ENCODE measurements at places on chromosomes 5 and 9. TPM values are rescaled to one million over a fixed set of nuclear protein-coding genes. Genes with fewer than 3 reads are reported as not detected.

PITX1 gene
- 0.02 TPM for polyA plus RNA-seq

PRDM9 gene
- polyA plus RNA-seq, result not detected

LPAR1 gene
- 1.2 TPM for polyA plus RNA-seq

SPOCK1 gene
- 0.18 TPM for polyA plus RNA-seq

ADAMTS6 gene
- polyA plus RNA-seq, result 0.26 TPM

GPX8 gene
- polyA plus RNA-seq, result 1.2 TPM

DNA sequence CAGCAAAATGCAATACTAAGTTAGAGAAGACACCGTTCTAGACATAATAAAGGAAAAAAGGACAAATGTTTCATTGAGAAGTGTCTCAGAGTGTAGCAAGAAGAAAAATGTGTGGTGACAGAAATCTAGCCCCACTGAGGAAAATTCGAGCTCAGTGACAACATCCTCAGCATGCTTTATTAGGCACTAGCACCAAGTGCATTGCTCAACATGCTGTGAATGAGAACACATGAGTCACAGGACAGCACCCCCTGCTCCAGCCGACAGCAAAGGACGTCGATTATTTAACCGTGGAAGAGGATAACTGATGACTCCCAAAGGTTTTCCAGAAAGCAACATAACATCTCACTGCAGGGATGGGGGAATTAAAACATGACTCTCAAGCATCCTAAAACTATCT lies 182.7 kb downstream of the GNAQ start:
- no peaks in the 10 kb centered on the region for H3K27me3 ChIP-seq
- DNase-seq, result no peak
- H3K4me1 ChIP-seq, result peaks cover 20% of the 10 kb centered on the region
- no peaks in the 10 kb centered on the region for H3K36me3 ChIP-seq

DNA sequence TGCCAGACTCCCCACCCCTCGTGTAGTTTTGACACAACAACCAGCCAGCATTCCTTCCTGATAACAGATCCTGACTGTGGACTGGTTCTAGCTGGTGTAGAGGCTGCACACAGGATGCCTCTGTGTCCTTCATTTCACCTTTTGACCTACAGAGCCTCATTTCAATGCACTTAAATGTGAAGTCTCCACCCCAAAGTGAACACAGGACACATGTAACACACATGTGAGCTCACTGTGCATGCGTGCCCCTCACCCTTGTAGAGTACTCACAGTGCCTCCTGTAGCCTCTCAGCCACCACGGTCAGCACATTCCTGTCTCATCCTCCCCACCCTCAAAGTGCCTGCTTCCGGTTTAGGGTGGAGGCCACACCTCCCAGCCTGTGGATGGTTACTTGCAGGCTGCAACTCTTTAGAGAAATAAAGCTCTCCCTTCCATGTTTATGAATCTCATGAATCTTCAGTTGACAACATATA lies 11.6 kb upstream of the NKD2 start:
- no peak overlapping the region for H3K4me3 ChIP-seq
- H3K27me3 ChIP-seq, result no peaks in the 10 kb centered on the region
- no peak for DNase-seq
- H3K27ac ChIP-seq, result no peak overlapping the region

- H3K36me3 ChIP-seq, result no peaks in the 10 kb centered on the region
- no peak overlapping the region for H3K27ac ChIP-seq
- no peaks in the 10 kb centered on the region for H3K4me1 ChIP-seq
- no peak for DNase-seq
- no peak overlapping the region for H3K4me3 ChIP-seq
- no peaks in the 10 kb centered on the region for H3K27me3 ChIP-seq
Observed at GRCh38 chr5:2563046-2563445, 188.4 kb downstream of the IRX2 start.

GRCh38 chr5:143521141-143521540 lies 117.7 kb upstream of the NR3C1 start:
- H3K4me1 ChIP-seq, result peaks cover 4% of the 10 kb centered on the region
- no peaks in the 10 kb centered on the region for H3K36me3 ChIP-seq

DNA sequence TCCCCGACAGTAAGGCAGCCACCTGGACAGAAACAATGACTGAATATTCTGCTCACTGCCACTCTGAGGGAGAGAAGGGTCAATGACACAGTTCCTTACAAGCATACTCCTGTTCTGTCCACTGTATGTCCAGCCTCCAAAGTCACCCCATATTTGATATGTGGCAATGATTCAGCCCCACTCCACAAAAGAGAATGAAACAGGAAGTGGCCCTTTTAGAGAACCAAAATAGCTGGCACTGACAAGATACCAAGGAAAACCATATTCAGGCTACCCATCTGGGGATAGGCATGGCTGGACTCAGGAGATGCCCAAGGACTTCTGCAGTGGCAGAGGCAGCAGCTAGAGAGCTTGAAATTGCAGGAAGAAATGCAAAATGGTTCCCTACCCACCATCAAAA lies 12.8 kb upstream of the GFRA3 start:
- H3K36me3 ChIP-seq, result no peaks in the 10 kb centered on the region
- no peak overlapping the region for H3K27ac ChIP-seq
- no peaks in the 10 kb centered on the region for H3K27me3 ChIP-seq
- no peaks in the 10 kb centered on the region for H3K4me1 ChIP-seq

- no peaks in the 10 kb centered on the region for H3K36me3 ChIP-seq
- H3K27ac ChIP-seq, result no peak overlapping the region
- no peak overlapping the region for H3K4me3 ChIP-seq
- no peak for DNase-seq
- H3K4me1 ChIP-seq, result no peaks in the 10 kb centered on the region
Observed at GRCh38 chr9:116377179-116377798, 223.7 kb downstream of the PAPPA start.

DNA sequence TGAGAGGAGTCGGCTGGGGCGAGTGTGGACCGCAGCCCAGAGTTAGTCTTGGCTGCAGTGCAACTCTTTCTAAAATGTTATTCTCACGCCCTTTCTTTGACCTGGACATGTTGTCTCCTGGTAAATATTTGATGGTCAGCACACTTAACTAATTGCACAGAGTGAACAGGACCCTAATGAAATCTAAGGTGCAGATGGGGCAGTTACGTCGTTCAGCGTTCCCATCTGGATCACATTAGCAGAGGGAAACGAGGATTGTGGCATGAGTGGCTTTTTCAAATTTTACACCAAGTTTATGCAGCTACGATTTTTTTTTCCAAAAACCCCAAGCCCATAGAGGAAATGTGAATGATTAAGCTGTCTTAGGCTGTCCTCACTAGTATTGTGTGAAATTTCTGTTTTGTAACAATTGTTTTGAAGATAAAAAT lies 483 bp downstream of the C9orf85 start:
- peak overlapping the region; percentile 97 for H3K4me3 ChIP-seq
- H3K27me3 ChIP-seq, result no peaks in the 10 kb centered on the region
- H3K27ac ChIP-seq, result peak overlapping the region; percentile 88
- peaks cover 16% of the 10 kb centered on the region for H3K4me1 ChIP-seq

DNA sequence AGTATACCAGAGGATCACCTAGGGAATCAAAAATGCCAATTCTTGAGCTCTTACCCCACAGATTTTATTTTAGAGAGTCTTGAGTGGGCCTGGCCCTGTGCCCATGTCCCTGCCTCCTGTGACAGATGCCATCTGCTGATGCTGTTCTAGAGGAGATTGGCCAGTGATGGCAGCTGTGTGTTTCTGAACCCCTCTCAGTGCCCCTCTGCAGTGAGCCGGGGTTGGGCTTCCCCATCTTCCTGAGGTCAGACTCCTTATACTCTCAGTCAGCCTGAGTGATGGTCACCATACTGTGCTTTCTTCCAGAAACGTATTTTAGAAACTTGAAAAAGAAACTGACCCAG lies 6.1 kb downstream of the PTCD2 start:
- no peak overlapping the region for H3K27ac ChIP-seq
- no peaks in the 10 kb centered on the region for H3K4me1 ChIP-seq
- peaks cover 41% of the 10 kb centered on the region for H3K36me3 ChIP-seq
- DNase-seq, result no peak
- no peak overlapping the region for H3K4me3 ChIP-seq
- no peaks in the 10 kb centered on the region for H3K27me3 ChIP-seq

GRCh38 chr9:137112564-137113384 lies 1.8 kb downstream of the DPP7 start:
- peaks cover 4% of the 10 kb centered on the region for H3K4me1 ChIP-seq
- H3K27me3 ChIP-seq, result no peaks in the 10 kb centered on the region
- peaks cover under 1% of the 10 kb centered on the region for H3K36me3 ChIP-seq
- no peak overlapping the region for H3K4me3 ChIP-seq
- H3K27ac ChIP-seq, result no peak overlapping the region

DNA sequence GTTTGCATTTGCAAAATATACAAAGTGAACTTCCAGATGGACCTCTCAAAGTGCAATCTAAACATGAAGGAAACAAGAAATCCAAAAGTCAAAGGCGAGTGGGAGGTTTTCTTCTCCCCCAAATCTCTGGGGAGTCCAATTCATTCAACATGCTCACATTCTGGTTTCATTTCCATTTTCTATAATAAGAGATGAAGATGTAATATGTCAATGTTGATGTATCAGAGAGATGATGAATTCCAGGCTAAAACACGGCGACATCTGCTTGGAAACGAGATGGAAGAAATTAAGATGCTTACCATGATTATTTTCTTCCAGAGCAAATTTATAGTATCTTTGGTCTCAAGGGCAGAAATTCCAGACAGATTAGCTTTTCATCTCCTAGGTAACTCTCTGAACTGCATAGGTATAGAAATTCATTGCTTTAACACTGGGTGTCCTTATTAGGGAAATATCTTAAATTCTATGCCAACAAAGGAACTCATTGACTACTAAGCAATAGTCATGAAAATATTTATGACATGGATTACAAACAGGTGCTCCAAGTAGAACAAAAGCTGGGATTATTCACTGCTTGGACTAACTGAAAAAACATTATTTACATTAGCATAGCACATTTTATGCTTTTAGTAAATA lies 287.9 kb downstream of the SEC61B start:
- no peak for DNase-seq
- H3K27me3 ChIP-seq, result no peaks in the 10 kb centered on the region
- H3K4me3 ChIP-seq, result no peak overlapping the region

All from liver (tissue), 10 donors.